ENCODE measurements at places on chromosomes 3 and 15.
A peak's percentile ranks its signal among the peaks of the same experiment; 100 is the strongest.

DNA sequence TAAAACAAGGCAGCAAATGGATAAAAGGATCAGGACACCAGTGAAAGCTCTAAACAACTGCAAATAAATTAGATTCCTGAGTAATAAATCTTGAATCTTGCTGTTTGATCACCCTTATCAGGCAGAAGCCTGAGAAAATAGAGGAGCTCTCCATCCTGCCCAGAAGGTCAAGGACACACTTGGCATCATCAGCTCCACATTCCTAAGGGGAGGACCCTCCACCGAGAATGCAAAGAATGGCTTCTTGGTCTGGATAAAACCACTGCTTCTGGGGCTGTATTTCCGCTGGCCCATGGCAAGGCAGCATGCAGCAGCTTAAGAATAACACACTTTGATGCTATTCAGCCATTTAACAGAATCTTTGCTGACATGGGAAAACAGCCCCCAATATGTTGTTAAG is 108.9 kb upstream of the TSC22D2 start:
- DNase-seq: no peak

DNA sequence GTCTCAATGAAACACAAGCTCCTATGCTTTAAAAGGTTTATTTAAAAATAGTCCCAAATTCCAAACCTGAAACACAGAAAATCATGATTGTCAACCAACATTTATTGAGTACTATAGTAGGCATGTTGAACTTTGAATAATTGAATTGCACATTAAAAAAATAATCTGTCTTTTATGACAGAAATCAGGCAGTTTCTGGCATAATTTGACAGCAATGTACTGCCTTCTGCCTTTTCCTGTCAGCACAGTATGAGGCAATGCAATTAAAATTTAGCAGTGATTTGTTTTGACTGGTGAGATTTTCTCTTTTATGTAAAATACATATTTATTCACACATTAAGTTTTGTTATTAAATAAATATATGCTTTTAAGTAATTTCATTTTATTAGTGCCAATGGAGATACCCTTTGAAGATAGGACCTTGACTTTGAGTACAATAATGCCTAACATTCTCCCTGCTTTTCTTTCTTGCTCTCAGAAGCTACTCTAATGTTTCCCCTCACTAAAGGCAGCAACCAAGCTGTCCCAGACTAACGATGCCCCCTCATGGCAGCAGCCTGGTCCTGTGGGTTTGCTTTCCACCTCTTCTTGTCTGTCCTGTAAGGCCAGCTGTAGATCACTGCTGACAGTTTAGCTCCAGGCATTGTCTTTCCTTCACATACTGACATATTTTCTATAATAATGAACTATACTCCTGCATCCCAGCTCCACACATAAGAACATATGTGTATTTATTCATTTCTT is 346.7 kb downstream of the IL20RB start:
- no peak for DNase-seq

GRCh38 chr3:136311261-136311660 is 61.1 kb downstream of the PCCB start:
- DNase-seq: no peak

DNA sequence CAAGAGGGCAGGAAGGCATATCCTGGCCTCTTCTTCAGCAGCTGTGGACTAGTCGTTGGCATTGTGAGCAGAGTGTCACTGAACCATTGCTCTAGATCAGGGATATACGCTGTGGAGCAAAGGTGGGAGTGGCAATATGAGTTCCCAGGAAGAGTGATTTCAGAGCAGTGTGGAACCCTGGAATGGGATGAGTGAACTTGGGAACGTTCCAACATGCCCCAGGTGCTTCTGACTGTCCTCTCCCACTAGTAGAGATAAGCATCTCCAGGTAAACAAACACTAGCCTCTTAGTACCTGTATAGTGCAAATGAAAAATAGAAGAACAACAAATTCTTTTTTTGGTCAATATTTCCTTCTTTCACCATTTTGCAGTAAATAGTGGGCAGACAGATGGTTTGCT is 123.6 kb upstream of the VEPH1 start:
- DNase-seq: no peak

GRCh38 chr15:77255385-77255784 is 164.5 kb downstream of the PEAK1 start:
- no peak for DNase-seq

- DNase-seq: no peak
Observed at GRCh38 chr3:145798007-145798406, 363.0 kb downstream of the PLOD2 start.

DNA sequence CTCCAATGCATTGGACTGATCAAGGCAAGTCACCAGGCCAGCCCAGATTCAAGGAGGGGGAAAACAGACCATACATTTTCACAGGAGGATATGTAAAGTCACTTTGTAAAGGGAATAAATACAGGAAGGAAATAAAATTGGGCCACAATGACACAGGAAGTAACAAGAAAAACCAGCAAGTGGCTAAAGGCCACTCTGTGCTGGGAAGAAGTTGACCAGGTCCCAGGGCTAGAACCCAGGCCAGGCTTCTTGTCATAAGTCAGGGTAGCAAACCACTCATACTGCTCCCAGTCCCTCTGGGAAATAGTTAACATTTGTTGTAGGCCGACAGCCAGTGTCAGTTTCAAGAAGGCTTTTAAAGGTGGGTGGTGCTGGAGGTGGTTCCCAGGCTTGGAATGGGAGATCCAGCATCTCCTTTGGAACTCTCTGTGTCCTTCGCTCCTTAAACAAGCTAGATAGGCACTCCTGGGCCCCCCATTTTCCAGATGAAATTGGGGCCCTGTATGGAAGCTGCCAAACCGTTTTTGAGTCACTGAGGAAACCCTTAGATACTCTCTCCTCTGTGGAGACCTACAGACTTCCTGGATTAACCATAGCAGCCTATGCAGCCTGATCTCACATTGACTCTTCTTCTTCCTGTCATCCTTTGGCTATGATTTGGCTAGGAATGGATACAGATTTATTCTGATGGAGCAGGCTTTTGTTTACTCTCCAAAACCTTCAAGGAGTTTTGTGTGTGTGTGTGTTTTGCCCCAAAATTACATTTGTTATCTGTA is 14.7 kb upstream of the EDC3 start:
- no peak for DNase-seq

DNA sequence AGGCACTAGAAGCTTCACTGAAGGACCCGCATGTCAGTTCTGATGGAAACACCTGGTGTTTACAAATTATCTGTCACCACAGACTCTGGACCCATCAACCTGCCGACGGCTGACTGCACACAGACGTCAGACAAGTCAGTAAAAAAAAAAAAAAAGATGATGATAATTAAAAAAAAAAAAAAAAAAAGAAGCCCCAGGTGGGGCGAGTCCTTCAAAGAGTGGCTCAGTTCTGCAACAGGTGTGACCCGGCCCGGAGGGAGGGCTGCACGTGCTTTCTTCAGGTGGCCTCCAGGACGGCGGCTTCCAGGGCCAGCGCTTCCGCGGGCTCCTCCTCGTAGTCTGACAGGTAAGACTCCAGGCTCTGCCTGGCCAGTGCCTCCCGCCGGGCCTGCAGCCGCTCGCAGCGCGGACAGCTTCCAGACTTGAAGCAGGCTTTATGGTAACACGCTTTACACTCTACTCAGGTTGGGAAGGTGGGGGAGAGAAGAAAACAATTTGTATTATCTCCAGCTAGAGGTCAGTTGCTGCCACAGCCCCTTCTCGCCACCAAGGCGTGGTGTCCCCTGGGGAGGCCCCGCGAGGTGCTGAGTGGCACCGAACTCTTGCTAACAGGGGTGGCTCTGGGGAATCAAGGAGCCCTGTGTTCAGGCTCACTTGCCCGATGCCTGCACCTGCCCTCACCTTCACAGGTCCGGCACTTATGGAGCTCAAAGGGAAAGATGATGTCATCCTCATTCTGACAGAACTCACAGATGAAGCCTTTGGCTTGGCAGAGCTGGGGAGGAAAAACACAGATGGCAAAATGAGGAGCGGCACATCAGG is 61.8 kb downstream of the RUBCN start:
- no peak for DNase-seq

GRCh38 chr3:38613426-38613825 is 36.1 kb downstream of the SCN5A start:
- no peak for DNase-seq

DNA sequence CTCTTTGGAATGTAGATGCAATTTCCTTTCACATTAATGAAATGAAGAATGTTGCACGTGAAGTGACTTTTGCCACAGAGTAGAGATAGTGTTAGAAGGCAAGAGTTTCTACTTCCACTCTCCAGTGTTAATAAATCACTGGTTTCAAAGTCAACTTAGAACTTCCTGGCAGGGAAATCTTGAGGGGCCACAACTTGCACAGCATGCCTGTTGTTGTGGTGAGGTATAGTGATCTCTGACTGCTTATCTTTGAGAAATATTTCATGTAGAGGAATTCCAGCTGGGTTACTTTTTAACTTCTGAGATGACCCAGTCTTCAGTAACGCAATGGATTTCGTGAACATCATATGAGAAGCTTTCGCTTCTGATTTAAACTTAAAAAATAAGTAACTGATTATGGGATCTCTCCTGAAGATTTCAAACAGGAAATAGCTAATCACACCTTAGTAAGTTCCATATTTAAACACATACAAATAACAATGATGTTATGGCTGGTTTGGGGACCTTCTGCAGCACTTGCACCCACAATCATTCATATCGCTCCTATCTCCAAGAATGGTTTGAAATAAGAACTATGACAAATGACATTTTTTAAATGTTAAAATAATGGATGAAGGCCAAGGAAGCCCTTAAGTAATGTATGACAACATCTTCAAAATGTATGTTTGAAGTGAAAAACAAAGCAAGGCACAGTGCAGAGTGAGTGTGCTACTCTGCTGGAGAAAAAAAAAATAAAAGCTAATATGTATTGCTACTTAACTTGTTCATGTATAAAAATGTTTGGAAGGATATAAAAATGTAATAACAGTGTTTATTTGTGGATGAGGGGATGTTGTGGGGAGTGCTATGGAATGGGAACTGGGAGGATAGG is 726.5 kb upstream of the NECTIN3 start:
- no peak for DNase-seq

DNA sequence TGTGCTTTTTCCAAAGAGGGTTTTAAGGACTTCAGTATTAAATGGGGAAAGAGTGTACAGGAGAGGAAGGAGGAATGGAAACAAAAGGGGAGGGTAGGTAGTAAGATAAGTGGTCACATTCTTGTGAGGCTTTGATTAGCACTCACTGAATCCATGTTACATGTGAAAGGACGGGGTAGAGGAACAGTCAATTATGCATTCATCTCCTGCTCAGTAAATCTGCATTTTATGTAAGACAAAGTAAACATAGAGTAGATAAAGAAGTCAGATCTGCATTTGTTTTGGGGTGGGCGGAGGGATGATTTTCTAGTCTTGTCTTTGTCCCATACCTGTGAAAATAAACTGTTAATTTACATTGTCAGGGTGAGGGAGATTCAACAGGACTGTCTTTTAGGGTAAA is 50.8 kb downstream of the SACM1L start:
- DNase-seq: no peak

DNA sequence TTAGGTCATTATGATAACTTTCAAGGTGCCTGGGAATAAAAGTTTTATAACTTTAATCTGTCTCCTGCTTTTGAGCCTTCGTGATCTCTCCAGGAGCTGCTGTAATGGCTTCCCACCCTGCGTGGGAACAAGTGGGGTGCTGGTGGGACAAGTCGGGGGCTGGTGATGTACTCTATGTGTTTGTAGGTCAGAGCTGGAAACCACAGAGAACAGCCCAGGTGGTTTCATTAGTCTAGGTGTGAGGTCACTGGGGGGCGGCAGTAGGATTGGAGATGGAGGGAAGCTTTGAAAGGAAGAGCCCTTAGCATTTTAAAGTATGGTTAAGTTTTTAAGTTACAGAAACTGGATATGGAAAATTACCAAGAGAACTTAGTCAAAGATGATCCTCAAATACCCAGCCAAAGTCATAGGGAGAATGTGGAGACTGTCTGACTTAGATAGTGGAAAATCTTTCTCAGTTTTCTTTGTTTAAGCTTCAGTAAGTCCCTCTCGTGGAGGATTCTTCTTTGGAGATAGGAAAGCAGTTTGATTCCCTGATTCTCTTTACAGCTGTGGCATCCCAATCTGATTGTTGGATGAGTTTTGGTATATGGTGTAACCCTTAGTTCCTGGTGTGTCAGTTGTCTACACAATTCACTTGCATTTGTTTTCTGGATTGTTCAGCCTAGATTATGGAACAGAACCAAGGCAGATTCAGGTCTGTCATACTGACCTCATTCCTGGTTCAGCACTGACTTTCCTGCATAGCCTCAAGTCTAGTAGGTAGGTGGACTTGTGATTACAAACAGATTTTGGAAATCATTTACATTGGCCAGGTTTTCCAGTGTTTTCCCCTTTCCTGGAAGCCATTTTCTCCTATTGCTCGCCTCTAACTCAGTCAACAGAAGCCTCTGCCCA is 115.6 kb downstream of the FNDC3B start:
- no peak for DNase-seq

DNA sequence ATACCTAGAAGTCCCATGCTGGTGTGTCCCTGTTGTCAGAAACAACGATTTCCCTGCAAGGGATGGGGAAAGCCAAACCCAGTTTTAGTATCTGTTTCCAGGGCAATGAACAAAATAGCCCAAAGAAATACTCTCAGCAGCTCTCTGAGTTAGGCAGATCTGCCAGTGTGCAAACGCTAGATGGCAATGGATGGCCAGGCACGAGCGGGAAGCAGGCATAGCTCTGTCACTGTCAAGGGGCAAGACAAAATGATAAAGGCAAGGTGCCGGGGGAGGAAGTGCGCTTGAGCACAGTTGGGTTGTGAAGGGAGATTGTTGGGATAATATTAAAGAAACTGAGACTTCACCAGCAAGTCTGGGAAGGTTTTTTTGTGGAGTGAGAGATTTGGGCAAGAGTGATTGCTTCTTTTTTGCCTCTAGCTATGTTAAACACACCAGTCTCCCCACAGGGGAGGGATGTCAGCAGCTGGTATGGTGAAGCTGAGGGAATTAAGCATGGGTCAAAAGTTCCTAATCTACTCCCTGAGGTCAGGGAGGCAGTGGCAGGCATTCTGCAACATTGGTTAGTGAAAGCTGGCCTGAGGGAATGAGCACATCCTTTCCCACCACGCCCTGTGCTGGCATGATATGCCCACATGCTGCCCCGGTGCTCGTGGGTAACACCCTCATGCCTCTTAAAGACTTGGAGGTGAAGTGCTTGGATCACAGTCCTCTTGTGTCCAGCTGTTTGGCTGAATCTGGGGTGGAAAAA is 117.5 kb downstream of the PDCD6IP start:
- no peak for DNase-seq

GRCh38 chr3:128504533-128504915 is 11.5 kb upstream of the GATA2 start:
- DNase-seq: no peak

- DNase-seq: peak; percentile 59
Observed at GRCh38 chr3:128800241-128801187, 74.5 kb downstream of the RAB7A start.

GRCh38 chr3:24370352-24371090 is 124.1 kb downstream of the THRB start:
- DNase-seq: no peak

GRCh38 chr3:48521635-48522034 is 17.7 kb upstream of the SHISA5 start:
- no peak for DNase-seq
